ENCODE measurements at places on chromosomes 7 and 10.

- DNase-seq, result no peak
Observed at GRCh38 chr10:131853610-131853964, 47.2 kb upstream of the PPP2R2D start.

DNA sequence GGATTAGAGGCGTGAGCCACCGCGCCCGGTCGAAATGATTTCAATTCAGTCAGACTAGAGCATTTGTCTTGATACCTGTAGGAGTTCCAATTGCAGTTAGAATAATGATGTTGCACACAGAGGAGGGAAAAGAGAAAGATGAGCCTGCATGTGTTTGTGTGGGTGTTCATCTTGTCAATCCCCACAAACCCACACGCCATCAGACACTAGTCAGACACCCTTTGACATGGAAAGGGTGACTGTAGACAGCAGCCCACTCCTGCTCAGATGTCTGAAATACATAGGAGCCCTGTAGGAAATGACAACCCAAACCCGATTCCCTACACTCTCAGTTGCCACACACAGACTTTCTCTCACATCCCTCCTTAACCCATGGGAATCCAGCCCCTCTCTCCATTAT is 92.0 kb downstream of the ABLIM1 start:
- no peak for DNase-seq

DNA sequence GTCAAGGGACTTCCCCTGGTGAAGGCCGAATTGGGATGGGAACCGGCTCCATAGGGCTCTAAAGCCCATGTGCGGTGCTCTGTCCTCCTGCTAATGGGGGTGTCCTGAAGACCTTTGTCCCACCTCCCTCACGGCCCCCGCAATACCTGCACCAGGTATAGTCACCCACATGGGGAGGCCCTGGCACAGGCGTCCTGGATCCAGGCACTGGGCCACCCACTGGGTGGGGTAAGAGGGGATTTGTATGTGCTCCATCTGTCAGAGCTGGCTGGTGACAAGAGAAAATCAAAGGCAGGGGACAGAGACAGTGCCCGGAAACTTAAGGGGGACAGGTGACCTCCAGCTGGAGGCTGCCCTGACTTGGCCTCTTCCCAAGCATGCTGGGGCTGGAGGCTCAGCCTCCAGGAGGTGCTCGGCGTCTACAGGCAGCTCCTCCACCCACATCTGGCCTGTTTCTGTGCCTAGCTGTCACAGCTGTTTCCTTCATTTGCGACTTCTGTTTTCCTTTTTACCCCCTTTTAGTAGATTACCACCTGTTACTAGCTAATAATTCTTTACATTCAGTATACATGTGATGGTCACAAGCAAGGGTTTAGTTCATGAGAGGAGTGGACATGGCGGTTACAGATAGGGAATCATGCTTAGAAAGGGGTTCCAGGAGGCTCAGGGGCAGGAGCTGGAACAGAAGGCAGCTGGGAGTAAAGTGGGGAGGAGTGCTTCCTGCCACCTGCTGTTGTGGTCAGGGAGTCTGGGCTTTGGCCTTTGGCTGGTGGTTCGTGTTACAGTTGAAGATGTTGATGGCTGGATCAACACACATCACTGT is 2.3 kb upstream of the CUZD1 start:
- DNase-seq, result no peak

GRCh38 chr10:96612055-96612830 is 25.4 kb upstream of the TM9SF3 start:
- no peak for DNase-seq

GRCh38 chr10:93873420-93874115 is 20.2 kb upstream of the SLC35G1 start:
- no peak for DNase-seq

DNA sequence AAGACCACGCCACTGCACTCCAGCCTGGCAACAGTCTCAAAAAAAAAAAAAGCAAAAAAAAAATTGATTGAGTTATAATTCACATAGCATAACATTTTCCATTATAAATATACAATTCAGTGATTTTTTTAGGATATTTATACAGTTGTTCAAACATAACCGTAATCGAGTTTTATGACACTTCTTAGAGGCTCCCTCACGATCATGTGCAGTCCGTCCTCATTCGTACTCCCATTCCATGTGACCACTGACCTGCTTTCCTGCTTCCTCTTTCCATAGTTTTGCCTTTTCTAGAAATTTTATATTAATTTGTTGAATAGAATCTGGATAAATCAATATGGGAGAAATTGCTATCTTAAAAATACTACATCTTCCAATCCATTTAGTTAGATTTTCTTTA is 45.7 kb downstream of the VTI1A start:
- no peak for DNase-seq

DNA sequence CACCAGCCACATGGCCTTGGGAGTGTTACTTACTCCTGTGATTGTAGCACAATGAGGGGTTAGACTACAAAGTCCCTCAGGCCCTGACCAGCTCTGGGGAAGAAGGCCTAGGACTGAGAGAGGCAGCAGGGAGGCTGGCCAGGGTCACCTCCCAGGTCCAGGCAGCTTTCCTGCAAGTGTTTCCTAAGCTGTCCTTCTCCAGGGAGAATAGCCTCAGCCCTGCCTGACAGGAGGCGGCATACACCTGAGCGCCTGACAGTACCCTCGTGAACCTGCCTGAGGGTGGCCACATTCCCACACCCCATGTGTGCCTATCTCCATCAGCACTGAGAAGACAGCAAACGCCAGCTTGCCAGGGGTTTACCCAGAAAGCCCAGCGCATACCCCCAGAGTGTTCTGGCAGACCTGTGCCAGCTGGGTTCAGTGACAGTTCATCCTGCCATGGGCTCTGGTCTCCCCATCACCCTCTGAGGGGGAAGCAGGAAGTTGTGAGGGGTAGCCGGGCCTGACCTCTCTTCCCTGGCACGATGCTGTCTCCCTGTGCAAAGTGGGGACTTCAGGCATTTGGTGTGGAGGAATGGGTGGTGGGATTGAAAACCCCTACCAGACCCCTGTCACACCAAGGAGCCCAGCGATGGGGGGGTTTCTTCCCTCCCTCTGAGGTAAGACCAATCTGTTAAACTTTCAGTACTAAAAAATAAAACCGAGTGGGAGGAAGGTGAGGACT is 56.3 kb upstream of the CAMK2B start:
- DNase-seq, result no peak

- DNase-seq, result no peak
Observed at GRCh38 chr10:12208460-12208859, 12.5 kb downstream of the CDC123 start.

GRCh38 chr7:31069860-31070555 is 17.9 kb downstream of the ADCYAP1R1 start:
- no peak for DNase-seq

DNA sequence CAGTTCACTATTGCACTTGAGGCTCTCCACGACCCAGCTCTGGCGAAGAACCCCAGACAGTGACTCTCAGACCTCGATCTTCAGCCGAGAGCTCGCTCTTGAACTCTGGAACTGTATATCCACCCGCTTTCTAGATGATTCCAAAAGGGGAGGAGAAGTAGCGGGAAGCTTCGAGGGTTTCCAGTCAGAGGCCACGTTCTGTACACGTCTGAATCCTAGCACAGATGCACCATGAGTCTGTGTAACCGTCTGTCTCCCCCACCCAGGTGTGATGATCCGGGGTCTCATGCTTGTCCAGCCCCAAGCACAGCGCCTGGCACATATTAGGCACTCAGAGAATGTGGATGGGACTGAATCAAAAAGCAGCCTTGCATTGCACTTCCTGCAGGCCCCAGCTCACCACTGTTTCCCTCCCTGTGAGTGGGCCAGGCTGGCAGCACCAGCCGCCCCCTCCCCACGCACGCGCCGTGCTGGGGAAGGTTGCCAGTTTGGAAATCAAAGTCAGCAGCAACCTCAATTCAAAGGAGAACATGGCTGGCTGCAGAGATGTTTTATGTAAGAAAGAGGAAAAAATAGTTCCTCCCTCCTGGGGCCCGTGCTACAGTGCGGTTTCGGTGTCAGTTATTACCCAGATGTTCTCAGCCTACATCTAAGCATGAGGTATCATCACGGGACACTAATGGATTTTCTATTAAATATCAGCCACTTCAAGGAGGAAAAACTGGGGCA is 5.7 kb downstream of the GRID2IP start:
- no peak for DNase-seq

DNA sequence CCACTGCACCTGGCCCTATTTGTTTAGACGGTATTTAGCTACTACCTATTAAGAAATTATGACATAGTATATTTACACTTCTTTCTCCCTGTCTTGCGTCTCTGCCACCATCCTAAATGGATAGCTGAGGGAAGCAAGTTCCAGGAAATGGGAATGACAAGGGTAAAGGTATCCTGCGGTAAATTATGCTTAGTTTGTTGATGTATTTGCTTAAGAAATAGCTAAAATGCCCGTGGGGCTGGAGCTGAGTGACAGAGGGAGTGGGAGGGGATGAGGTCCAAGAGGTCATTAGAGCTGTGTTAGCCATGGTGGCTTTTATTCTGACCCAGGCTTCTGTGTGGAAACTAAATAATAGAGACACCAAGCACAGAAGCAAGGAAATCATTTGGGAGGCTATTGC is 29.0 kb upstream of the UBE2D1 start:
- DNase-seq, result peak; percentile 23

GRCh38 chr10:31697271-31698180 is 231.1 kb downstream of the ARHGAP12 start:
- DNase-seq, result peak; percentile 16

- no peak for DNase-seq
Observed at GRCh38 chr10:113127901-113128283, 177.8 kb downstream of the TCF7L2 start.

DNA sequence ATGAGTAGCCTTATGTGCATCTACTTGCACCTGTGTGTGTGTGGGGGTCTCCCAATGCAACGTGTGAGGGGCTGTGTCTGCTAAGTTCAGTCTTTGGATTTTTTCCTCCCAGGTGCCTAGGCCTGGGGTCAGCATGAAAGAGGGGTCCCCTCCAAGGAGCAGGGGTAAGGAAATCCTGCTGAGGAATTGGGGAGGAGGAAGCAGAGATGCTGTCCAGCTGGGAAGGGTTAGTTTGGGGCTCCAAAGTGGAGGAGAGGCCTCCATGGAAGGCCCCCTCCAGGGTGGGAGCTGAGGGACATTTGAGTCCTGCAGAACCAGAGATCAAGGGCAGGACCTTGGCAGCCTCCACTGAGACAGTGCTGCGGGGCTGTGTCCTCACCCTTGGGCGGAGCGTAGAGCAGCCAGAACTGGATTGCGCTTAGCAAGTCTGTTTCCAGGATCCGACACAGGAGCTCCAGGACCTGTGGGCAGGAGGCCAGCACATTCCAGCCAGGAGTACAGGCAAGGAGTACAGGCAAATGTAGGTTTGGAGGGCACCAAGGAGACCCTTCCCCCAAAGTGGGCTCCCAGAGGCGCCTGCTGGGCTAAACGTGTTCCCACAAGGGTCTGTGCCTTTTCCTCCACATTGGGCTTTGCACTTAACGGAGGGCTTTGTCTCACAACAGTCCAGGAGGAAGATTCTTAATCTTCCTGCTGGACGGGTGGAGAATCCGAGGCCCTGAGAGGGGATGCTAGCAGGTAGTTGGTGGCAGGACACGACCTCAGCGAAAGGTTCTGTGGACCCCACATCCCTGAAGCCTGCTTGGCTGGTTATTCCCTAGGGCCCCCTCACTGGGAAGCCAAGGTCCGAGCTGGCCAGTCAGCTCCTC is 10.1 kb downstream of the TBATA start:
- no peak for DNase-seq

- no peak for DNase-seq
Observed at GRCh38 chr7:132030883-132031282, 474.5 kb upstream of the PODXL start.

DNA sequence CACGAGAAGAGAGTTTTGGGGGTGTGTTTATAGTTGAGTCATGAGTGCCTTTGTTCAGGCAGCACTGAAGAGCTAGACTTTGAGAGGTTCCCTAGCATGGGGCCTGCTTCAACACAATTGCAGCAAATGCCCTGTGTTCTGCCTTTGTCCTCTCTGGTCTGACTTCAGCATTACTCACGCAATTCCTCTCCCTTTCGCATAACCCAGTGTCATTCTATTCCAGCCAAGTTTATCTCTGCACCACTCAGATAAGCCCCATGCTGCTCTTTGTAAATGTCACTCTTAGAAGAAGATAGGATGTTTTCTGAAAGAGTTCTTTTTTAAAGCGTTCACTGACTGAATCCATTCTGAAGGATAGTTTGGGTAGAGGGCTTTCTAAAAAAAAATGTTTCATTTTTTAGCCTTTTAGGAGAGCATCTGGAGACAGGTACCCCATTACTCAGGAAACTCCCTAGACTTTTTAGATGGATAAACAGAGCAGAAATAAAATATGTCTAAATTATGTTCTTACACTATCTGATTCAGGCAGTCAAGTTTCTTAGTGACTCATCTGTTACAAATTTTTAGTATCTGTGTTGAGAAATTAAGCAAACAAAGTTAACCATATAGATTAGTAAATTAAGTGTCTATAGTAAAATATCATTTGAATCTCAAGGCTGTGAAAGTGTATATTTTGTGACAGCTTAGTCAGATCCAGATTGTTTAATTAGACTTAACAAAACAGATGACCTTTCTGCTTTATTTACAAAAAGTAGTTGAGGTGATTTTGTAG is 318.5 kb downstream of the GPR158 start:
- DNase-seq, result peak; percentile 66

DNA sequence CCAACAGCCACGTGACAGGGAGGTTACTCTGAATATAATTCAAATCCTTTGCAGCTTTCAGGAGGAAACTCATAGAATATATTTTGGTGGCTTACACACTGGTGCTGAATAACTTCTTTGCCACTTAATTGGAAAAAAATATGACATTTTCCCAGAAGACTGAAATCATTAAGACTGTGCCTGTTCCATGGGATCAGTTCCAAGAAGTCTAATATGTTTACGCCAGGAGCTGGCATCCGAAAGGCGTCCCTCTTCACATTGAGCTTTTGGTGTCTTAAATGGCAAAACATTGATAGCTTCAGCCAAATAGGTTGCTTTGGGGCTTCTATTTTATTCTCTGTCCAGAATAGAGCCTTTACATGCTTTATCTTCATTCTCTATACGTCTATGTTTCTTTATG is 917.6 kb upstream of the LRRTM3 start:
- no peak for DNase-seq

GRCh38 chr7:94330269-94331020 is 64.2 kb upstream of the COL1A2 start:
- no peak for DNase-seq

DNA sequence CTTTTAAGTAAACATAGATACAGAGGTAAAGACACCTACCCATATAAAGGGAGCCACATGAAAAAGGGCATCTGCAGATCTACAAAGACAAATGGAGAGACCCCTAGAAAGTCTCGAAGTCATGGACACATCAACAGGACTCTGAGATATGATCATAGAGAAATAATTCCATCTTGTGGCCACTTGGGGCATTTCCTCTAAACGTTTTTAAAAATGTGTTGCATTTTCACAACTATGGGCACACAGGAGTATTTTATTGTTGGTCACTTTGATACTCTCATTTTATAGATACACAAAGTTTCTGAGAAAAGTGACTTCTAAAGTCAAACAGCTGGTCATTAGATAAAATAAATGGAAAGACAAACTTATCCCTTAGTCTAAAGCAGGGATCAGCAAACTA is 87.1 kb downstream of the CRTAC1 start:
- DNase-seq, result no peak

All from NCI-H774 (cell line).